SK-N-DZ (cell line): ENCODE measurements at places on chromosomes 6 and 20.

- DNase-seq: peak; percentile 58
Observed at GRCh38 chr20:64055893-64056638, 6.6 kb upstream of the SOX18 start.

DNA sequence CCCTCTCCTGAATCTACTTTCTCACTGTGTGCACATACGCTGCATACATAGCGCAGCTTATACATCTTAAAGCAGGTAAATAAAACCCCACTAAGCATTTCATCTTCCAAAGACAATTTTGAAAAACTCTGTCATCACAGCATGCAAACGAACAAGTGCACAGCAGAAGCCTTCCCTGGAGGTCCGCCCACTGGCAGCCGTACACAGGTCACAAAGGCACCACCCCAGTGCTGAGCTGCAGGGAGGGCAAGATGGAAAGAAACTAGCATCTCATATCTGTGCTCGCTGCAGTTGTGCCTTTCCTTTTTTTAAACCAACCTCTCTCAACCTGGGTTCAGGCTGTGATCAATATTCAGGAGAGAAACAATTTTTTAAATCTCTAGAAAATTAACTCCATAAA, 73.3 kb downstream of the HUS1B start:
- DNase-seq: no peak

DNA sequence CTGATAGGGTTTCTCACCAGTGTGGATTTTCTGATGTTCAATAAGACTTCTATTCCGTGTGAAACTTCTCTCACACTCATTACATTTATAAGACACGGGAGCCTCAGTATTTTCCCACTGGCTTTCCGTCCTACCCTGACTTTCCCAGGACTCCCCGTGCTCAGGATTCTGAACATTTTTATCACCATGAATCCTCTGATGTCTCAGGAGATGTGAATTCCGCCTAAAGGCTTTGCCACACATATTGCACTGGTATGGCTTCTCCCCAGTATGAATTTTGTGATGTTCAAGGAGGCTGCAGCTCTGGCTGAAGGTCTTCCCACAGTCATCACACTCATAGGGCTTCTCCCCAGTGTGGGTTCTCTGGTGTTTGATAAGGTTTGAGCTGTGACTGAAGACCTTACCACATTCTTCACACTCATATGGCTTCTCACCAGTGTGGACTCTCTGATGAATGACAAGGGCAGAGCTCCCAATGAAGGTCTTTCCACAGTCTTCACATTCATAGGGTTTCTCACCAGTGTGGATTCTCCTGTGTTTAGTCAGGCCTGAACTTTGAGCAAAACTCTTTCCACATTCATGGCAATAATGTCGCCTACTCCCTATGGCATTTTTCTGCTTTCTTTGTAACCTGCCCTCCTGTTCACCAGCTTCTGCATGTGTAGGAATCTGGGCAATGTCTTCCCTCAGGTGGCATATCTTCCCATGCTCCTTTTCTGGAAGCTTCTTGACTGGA, 6.7 kb downstream of the ZKSCAN4 start:
- no peak for DNase-seq

GRCh38 chr6:107304421-107305025, 154.8 kb downstream of the PDSS2 start:
- no peak for DNase-seq

DNA sequence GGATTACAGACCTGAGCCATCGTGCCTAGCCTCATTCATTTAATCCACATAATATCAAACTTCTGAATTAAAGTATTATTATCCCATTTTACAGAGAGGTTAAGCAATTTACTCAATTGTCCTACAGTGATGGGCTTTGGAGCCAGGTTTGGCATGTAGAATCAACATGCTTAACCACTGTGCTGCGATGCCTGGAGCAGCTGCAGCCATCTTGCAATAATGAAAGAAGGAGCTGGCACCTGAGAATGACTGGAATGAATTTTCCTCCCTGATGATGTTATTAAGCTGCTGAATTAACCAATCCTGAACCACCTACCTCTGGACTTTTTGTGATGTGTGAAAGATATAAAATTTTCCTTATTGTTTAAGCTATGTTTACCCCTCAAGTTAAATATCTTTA, 13.1 kb upstream of the CCND3 start:
- DNase-seq: no peak

- peak; percentile 92 for DNase-seq
Observed at GRCh38 chr20:53865901-53866793, 204.2 kb downstream of the BCAS1 start.

DNA sequence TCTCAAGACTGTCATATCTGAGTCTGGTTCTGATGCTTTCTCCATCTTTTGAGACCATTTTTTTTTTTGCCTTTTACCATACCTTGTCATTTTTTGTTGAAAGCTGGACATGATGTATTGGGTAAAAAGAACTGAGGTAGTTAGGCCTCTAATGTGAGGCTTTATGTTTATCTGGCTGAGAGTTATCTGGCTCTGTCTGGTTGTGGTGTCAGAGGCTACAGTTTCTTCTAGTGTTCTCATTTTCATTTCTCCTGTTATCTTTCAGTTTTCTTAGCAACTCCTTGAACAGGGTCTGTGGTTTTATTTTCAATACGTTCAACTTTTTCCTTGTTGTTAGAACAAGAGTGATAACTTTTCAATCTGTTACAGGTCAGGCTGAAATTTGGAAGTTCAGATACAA, 49.2 kb upstream of the ATXN1 start:
- DNase-seq: no peak

DNA sequence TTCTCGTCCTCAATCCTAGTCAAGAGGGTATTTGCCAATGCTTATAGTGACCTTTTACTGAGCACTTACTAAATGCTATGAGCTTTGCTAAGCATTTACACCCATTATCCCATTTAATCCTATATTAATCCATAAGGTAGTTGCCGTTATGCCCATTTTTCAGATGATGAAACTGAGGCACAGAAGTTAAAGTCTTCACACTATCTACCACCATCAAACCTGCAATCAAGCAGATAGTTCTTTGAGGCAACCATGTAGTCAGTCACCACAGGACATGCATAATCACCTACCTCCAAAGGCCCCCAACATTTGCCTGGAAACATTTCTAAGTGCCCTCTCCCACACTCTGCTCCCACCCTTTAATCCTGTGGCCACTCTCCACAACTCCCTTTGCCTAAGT, 149.6 kb downstream of the LY86 start:
- DNase-seq: no peak

GRCh38 chr6:111900735-111901134, 27.5 kb upstream of the FYN start:
- no peak for DNase-seq

DNA sequence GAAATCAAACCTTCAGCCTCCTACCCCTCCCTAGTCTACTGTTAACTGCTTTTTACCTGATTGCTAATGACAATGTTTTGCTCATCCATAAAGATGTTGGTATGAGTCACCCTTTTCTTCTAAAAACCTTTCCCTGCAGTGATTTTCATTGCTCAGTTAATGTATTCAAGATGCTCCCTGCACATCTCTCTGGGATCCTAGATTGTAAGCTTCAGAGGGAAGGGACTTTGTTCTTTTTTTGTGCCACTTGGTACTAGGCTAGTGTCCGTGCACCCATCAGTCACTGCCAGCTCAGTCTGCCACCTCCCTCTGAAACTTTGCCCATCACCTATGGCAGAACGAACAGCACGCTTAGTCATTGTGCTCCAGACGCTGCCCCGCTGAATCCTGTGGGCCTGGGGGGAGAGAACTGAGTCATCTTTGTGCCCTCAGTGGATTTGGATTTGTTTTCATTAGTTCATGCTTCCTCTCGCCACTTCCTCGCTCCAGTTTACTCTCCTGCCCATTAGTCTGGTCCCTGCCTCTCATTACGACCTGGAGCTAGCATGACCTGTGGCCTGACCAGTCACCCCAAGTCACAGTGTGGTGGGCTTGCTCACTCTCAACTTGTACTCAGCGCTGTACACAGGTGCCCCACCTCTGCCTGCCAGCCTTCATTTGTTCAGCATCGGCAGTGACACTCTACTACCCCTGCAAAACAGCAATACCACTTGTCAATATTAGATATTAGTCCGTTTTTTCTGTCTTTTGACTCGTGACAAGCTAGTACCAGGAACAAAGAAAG, 78.0 kb upstream of the TMEM181 start:
- no peak for DNase-seq

- no peak for DNase-seq
Observed at GRCh38 chr6:20661721-20662120, 127.5 kb downstream of the CDKAL1 start.

DNA sequence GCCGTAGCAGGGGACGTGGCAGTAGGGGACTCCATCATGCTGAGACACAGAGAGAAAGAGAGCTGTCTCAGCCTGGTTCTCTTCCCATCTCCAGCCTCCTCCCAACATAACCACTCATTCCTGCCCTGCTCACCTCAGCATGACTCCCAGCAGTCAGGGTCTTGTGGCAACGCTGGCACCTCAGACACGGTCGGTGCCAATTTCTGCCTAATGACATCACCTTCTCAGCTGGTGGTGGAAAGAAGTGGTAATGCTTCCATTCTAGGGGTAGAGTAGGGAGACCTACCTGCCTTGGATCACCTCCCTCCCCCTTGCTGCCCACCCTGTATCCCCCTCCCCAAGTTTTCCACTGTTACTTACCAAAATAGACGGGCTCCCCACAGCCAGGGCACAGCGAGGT, 2.5 kb downstream of the CRIP3 start:
- DNase-seq: no peak

DNA sequence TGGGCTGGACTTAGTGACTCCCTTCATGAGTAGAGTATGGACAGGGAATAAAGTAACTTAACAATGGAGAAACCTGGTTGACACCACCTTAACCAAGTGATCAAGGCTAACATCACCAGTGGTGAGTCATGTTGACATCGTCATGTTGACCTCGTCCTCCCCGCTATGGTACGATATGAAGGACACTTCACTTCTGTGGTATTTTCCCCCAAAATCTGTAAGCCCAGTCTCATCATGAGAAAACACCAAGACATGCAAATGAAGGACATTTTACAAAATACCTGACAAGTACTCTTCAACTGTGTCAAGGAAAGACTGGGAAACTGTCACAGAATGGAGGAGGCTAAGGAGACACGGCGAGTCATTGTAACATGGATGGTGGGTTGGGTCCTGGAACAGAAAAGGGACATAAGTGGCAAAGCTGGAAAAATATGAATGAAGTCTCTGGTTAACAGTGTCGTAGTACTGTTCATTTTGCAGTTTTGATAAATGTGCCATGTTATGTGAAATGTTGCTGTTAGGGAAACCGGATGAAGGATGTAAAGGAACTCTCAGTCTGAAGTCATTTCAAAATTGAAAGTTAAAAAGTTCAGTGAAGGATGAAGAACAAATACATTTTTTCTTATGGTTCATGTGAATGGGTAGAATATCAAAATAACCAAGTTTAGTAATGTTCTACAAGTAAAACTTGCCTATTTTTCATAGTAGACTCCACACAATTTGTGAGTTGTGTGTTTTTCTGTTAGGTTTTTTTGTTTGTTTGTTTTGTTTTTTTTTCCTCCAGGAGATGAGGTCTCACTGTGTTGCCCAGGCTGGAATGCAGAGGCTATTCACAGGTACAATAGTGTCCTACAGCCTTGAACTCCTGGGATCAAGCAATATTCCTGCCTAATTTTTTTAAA, 247.5 kb downstream of the TMEM242 start:
- no peak for DNase-seq

DNA sequence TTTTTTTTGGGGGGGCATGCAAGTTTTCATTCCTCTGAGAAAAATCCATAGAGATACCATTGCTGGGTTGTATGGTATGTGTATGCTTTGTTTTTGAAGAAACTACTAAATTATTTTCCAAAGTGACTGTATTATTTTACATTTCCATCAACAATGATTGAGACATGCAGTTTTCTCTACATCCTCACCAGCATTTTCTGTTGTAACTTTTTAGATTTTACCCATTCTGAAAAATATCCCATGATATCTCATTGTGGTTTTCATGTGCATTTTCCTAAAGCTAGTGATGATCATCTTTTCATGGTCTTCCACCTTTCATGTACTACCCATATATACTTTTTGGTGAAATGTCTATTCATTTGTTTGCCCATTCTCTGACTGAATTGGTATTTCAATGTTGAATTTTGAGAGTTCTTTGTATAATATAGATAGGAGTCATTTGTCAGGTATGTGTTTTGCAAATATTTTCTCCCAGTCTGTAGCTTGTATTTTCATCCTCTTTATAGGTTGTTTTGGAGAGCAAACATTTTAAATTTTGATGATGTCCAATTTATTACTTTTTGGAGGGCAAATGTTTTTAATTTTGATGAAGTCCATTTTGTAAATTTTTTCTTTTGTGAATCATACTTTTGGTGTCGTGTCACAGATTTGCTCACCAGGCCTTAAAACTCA, 827.5 kb upstream of the CITED2 start:
- no peak for DNase-seq

GRCh38 chr6:150567380-150567779, 32.3 kb upstream of the PLEKHG1 start:
- DNase-seq: no peak

- no peak for DNase-seq
Observed at GRCh38 chr6:7050872-7051779, 56.6 kb upstream of the RREB1 start.

GRCh38 chr6:47132724-47133123, 90.6 kb upstream of the ADGRF1 start:
- no peak for DNase-seq

- no peak for DNase-seq
Observed at GRCh38 chr6:97465877-97466561, 183.0 kb upstream of the MMS22L start.

DNA sequence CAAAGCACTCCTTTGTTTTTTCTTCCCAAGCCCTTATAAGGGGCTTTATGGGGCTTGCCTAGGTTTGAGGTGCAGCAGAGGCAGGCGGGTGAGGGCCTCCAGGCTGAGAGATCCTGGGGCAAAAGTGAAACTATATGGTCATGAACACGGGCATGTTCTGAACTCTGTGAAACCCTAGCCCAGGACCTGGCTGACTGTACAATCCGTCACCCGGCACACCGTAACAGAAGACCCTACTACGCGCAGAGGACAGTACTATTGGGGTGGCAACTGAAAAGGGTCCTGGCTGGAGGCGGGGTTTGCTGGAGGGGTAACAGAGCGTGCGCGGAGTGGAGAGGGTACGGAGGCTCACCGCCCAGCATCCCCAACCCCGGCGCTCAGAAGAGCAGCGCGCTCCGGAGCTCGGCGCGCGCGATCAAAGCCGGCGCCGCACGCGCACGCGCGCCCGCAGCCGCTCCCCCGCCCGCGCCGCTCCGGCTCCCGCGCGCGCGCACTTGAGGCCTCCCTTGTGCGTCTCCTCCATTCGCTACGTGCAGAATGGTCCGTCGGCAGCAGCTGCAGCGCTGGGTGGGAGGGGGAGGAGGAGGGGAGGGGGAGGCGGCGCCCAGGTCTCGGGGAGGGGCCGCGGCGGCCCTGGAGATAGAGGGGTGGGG, 54.2 kb downstream of the MRPL14 start:
- DNase-seq: peak; percentile 89

GRCh38 chr6:136608991-136609390, 58.8 kb upstream of the MAP7 start:
- DNase-seq: no peak

GRCh38 chr6:42304053-42304712, 86.5 kb upstream of the MRPS10 start:
- DNase-seq: no peak
